ENCODE measurements at places on chromosomes 7 and 10.

DNA sequence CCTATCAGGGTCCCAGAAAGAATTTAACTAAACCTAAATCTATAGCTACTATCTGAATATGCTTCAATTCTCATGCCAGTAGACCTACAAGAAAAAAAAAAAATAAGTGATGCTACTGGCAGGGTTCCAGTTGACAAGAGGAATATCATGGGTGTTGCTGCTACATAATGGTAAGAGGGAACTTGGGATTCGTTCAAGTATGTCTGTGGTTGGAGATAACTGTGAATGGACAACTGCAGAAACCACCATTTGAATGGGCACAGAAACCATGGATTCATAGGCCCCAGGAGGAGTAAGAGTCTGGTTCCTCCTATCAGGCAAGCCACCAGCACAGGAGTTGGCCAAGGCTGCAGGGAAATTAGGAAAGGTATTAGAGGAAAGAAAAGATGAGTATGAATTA lies 287.6 kb upstream of the HGF start:
- DNase-seq = no peak

DNA sequence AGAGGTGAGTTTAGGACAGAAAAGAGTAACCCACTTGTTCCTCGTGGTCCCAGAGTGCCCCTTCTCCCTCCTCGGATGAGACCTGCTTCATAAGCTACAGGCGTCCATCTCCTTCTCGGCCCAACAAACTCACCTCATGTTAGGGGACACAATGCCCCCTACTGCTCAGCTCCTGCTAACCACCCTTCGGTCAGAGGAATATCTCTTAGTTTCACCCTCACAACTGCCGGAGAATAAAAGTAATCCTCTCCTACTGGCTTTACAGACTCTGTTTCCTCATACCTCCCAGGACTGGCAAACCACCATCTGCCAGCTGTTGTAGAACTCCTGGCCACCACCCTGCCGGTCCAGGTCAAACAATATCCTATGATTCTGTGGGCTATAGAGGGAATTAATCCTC lies 3.2 kb downstream of the AKR1B15 start:
- DNase-seq = no peak

- DNase-seq = no peak
Observed at GRCh38 chr10:58544135-58544534, 31.5 kb downstream of the BICC1 start.

DNA sequence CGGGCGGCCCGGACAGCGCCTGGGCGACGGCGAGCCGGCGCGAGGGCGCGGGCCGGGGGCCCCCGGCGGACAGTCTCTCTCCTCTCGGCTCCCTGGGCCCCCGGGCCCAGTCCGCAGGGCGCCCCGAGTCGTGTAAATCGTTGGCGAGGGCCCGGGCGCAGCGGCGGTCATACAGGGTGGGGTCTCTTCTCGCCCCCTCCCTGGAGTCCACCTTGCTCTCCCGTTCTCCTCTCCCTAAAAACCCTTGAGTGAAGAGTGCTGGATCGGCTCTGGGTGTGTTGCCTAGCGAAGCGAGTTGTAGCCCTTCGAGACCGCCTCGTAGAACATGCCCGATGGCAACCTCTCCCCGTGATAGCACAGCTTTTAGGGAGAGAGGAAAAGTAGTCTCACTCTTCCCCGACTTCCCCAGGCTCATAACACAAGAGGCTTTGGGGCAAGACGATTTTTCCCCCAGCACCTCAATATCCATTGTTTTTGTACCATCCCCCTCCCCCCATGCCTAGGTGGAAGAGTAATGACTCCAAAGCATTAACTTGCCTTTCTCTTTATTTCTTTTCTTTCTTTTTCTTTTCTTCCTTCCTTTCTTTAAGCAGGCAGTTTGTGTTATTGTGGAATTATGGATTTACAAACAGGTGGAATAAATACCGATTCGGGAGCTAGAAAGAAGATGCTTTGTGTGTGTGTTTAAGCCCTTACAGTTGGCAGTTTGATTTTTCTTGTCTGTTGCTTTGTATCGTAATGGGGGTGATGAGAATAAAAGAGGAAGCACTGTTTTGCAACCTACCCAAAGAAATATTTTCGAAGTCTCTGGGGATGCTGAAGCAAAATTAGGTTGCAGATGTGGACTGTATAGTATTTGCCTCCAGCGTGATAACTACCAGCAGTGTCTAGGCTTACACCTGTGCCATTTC lies 822 bp downstream of the SHOC2 start:
- DNase-seq = peak; percentile 6

GRCh38 chr10:15168291-15168785 lies at the start of gene NMT2:
TSS of gene NMT2 (minus strand) at chr10:15168693. CDS start at chr10:15168612, 81 bp downstream.
- DNase-seq = no peak

DNA sequence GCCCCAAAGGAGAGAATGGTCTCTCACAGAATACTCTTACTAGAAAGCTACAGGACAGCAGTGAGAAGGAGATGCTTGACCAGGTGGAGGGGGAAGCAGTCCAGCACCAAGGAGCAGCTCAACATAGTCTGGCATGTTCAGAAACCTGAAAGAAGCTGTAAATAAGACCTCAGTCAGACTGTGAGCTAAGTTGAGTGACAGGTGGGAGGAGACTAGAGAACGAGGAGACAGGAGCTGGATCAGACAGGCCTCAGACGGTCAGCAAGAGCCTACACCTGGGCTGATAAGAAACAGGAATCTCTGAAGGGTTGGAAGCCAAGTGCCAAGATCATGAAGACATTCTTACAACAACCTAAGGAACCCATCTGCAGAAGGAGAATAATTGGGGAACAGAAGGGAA lies 54.5 kb downstream of the ELMO1 start:
- DNase-seq = no peak

- DNase-seq = no peak
Observed at GRCh38 chr7:69953136-69954067, 355.1 kb downstream of the AUTS2 start.

DNA sequence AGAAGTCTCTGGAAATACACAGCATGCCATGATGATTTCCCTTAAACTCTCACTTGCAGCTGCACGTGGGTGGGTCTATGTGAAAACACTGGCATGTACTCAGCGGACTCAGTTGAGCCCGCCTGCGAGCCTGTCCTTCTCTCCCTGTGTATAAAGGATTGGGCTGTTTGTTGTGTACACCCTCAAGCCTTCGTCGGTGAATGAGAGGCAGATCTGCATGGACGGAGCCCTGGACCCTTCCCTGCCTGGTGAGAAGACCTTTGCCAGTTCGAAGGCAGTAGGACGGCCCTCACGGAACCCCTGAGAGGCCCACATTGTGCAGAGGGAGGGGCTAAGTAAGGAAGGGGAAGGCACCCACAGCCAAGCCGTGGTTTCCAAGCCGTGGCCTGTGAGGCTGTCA lies 121.2 kb downstream of the WDFY4 start:
- DNase-seq = no peak

DNA sequence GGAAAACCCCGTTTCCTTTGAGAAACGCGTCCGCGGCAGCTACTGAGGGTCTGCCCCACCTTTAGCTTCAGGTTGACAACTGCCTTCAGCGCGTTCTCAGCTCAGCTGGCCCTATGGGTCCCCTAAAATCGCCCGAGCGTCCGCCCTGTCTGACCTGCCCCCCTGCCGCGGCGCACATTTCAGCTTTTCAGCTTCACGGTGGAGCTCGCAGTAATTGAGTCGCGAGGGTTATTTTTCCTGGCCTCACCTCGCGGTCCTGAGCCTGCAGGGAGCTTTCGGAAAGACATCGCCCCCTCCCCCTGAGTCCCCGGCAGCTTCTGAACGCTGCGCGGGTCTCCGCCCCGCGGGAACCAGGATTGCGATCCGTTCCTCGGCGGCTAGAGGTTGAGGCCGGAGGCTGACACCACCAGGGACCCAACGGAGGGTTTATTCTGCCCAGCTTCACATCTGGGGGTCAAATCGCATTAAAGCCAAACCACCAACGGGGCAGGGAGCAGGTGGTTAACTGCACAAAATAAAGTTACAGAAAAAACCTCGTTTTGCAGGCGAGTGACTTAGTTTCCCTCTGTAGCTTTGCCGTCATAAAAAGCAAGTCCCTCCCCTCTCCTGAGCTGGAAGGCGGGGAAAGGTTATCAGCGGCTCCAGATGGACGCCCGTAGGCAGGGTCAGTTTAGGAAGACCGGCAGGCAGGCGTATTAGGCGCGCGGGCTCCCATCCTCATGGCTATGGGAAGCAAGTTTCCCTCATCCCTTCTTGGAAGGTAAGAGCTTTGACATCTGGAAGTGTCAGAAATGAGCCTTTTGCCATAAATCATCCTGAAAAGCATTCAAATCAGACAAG lies 11.0 kb downstream of the TWIST1 start:
- DNase-seq = no peak

DNA sequence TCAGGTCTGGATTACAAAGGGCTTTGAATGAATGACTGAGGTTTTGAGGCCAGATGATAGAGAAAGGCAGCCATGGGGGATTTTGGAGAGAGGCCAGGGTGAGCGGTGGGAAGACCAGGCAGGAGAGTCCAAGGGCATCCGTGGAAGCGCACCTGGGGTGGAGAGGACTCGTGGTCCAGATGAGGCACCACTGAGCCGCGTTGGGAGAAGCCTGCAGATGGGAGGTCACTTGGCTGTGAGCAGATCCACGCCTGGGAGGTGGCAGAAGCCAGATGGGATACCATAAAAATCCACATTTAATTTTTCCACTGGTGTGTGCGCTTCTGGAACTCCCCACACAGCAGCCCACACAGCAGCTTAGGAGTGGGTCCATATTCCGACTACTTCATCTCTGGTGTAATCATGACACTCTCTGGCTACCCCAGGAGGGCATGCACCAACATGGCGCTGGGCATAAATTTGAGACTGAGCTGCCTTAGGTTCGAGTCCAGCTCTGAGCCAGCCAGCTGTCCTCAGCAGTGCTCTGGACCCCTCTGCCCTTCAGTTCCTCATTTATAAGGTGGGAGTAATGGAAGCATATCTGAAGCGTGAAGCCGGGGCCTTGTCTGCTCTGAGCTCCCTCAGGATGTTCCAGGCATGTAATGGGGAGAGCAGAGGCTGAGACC lies 90.2 kb upstream of the FAM20C start:
- DNase-seq = no peak

GRCh38 chr7:70285187-70285586 lies 686.9 kb downstream of the AUTS2 start:
- no peak for DNase-seq

- DNase-seq = no peak
Observed at GRCh38 chr7:28778786-28779185, 179.3 kb downstream of the TRIL start.

DNA sequence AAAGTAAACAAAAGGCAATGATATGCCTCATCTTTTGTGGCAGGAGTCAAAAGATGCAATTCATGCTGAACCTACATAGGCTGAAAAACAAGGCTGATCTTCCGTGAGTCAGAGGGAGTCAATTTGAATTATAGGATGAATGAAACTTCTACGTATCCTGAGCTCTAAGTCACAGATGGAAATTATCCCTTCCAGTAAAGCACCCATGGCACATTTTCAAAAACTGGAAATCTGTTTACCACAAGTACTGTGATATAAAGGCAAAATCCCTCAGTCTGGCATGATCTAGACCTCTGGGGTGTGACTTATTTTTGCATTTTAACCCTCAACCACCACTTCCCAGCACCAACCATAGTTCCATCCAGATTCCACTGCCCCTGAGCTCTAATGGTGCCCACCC lies 69.6 kb downstream of the NRG3 start:
- DNase-seq = no peak

DNA sequence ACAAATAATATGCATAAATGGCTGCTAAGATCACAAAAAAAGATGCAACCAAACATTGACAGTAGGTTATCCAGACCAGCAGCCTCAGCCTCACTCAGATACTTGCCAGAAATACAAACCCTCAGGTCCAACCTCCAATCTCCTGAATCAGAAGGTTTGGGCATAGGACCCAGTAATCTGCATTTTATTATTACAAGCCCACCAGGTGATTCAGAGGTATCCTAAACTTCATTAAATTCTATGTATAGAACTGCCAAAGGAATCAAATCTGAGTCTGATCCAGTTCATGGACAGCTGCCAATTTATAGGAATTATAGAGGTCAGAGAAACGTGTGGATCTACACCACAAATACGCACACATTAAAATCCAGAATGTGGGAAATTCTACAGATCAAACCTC lies 41.3 kb downstream of the ZNF438 start:
- DNase-seq = no peak

- no peak for DNase-seq
Observed at GRCh38 chr7:130210181-130210935, 2.7 kb downstream of the SSMEM1 start.

DNA sequence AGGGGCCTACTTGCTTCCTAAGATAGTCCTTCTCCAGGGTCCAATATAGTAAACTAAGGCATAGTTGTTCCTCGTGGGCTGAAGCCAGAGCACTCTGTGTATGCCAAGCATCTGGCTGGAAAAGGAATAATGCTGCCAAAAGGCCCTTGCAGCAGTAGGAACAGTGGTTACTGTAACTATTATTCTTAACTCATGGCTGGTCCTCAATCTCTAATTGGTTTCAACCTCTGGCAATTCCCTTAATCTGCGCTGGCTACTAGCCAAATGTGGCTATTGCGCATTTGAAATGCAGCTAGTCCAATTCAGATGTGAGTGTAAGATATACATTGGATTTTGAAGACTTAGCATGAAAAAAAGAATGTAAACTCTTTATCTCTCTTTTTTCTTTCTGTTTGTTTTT lies 27.8 kb upstream of the LBX1 start:
- no peak for DNase-seq

DNA sequence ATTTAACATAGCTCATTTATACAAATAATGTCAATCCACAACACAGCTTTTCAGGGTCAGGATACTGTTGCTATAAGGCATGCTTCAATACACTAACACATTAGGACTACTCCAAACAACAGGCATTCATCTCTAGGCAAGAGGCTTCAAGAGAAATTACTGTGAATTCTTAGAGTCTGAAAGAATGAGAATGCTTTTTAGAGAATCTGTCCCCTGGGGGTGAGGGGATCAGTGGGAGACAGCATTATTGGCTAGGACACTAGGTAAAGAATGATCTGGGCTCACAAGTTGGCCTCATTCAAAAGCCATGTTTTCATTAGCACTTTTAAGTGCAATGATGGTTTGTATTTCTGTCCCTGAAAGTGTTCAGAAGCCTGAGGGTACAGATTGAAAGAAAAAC lies 132.6 kb downstream of the SEMA3D start:
- DNase-seq = no peak

DNA sequence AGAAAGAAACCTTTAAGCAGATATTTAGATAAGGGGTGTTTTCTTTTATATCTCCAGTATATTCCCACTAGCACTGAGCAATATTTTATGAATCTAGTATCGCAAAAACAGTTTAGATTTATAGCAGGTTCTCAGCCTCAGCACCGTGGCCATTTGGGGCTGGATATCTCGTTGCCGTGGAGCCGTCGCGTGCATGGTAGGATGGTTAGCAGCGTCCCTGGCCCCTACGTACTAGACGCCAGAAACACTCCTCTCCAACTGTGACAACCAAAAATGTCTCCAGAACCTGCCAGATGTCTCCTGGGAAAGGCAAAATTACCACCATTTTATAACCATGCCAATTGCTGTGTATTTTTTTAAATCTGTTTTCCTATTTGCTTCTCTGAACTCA lies 172.9 kb downstream of the CACNB2 start:
- no peak for DNase-seq

GRCh38 chr10:94149702-94150101 lies 156.0 kb downstream of the PLCE1 start:
- DNase-seq = no peak

DNA sequence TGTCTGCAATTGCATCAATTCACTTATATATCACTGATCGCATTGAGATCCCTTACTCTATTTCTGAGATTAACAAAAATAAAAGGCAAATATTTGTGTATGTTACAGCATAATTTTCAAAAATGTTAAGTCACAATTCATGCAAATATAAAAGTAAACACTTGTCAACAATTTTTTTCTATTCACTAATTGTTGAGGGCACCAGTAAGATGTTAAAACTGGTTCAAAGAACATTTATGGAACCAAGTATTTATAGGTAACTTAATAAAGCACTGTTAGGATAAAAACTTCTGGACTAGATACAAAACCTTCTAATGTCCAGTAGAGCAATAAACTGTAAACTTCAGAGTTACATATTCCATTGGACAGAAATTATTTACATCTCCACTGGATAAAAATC lies 586.1 kb upstream of the AUTS2 start:
- DNase-seq = no peak

Measured in stimulated activated CD8-positive, alpha-beta memory T cell treated with anti-CD3 and anti-CD28 coated beads, Interleukin-15, amount 100 ng/mL, for 24 hours (primary cell).